Uterus (tissue), 4 donors: ENCODE measurements at places on chromosomes 3 and 15.
A peak's percentile ranks its signal among the peaks of the same experiment; 100 is the strongest.

- H3K36me3 ChIP-seq: no peaks in the 10 kb centered on the region
- H3K4me1 ChIP-seq: no peaks in the 10 kb centered on the region
- no peak overlapping the region for H3K4me3 ChIP-seq
- no peak for DNase-seq
- no peak overlapping the region for H3K27ac ChIP-seq
Measured at GRCh38 chr3:175983379-175983778, 1124.2 kb downstream of the NAALADL2 start.

DNA sequence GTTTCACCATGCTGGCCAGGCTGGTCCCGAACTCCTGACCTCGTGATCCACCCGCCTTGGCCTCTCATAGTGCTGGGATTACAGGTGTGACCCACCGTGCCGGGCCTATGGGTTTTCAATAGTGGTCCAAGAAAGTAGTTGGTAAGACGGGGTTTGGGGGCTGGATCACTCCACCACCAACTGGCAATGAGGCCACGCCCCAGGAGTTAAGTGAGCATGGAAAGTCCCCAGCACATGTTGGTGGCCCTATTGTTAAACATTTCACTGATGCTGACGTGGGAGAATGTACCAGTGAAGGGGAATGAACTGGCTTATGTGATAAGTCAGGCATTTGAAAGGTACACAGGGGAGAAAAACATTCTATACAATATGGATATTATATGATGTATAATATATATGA is 80.4 kb downstream of the CHRD start:
- H3K36me3 ChIP-seq: no peaks in the 10 kb centered on the region
- H3K4me3 ChIP-seq: no peak overlapping the region
- DNase-seq: no peak
- H3K4me1 ChIP-seq: no peaks in the 10 kb centered on the region
- H3K27me3 ChIP-seq: no peaks in the 10 kb centered on the region

GRCh38 chr15:88256279-88257230 is at the start of gene NTRK3:
NTRK3 (minus strand) TSS chr15:88256739; CDS start chr15:88256153, 586 bp downstream.
- no peaks in the 10 kb centered on the region for H3K36me3 ChIP-seq
- H3K27me3 ChIP-seq: no peaks in the 10 kb centered on the region
- peak within 1 kb of the TSS; percentile 32 for H3K4me3 ChIP-seq
- DNase-seq: no peak
- no peaks in the 10 kb centered on the region for H3K4me1 ChIP-seq

- H3K4me3 ChIP-seq: no peak overlapping the region
- no peaks in the 10 kb centered on the region for H3K4me1 ChIP-seq
- H3K27ac ChIP-seq: no peak overlapping the region
- no peaks in the 10 kb centered on the region for H3K27me3 ChIP-seq
- no peak for DNase-seq
- H3K36me3 ChIP-seq: no peaks in the 10 kb centered on the region
Measured at GRCh38 chr3:9301091-9301490, 51.6 kb upstream of the SRGAP3 start.

DNA sequence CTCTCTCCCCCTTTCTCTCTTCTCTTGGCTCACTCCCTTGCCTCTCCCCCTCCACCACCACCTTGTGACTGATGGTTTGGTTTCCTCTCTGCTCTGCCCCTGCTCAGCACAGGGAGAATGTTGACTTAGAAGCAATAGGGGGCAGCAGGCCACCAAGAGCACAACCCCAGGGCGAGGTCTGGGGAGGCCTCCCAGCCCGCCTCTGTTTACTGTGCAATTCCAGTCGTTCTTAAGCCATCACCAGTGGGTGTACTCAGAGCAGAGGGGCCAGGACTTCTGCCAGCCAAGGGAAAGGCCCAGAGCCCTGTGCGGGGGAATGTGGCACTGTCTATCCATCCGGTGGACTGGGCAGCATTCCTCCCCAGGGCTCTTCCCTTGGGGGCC is 5.7 kb upstream of the APEH start:
- H3K27me3 ChIP-seq: no peaks in the 10 kb centered on the region
- DNase-seq: no peak
- no peak overlapping the region for H3K27ac ChIP-seq

- H3K4me3 ChIP-seq: no peak overlapping the region
- no peak for DNase-seq
- H3K27ac ChIP-seq: peak overlapping the region; percentile 88
- peaks cover 4% of the 10 kb centered on the region for H3K4me1 ChIP-seq
- H3K36me3 ChIP-seq: no peaks in the 10 kb centered on the region
Measured at GRCh38 chr15:99507016-99507503, 58.7 kb upstream of the MEF2A start.

DNA sequence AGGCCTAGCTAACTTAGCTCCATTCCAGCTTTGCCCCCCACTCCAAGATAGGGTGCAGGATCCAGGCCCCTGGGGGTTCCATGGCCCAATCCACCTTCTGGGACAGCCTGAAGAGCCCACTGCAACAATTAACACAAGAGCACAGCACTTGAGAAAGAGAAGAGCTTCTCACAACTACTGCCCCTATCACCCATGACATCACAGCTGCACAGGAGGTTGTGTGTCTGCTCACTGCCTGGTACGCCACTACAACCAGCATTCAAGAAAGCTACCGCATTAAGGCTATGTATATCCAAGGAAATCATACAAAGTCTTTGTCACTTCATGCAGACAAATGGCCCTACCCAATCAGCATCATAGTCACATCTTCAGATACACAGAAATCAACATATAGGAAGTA is 62.0 kb downstream of the MYO5A start:
- H3K27me3 ChIP-seq: no peaks in the 10 kb centered on the region
- no peak overlapping the region for H3K4me3 ChIP-seq
- H3K4me1 ChIP-seq: no peaks in the 10 kb centered on the region
- no peak overlapping the region for H3K27ac ChIP-seq

GRCh38 chr3:62134061-62134496 is 239.3 kb downstream of the FEZF2 start:
- H3K27me3 ChIP-seq: no peaks in the 10 kb centered on the region
- DNase-seq: peak; percentile 38
- H3K36me3 ChIP-seq: no peaks in the 10 kb centered on the region
- H3K4me3 ChIP-seq: no peak overlapping the region
- H3K27ac ChIP-seq: no peak overlapping the region

- H3K27ac ChIP-seq: no peak overlapping the region
- H3K4me3 ChIP-seq: no peak overlapping the region
- no peaks in the 10 kb centered on the region for H3K36me3 ChIP-seq
- H3K27me3 ChIP-seq: no peaks in the 10 kb centered on the region
- no peaks in the 10 kb centered on the region for H3K4me1 ChIP-seq
Measured at GRCh38 chr3:72698154-72698917, 149.9 kb downstream of the SHQ1 start.
